WTC11 (cell line): ENCODE measurements at places on chromosomes 13 and 19. TPM values are rescaled to one million over a fixed set of nuclear protein-coding genes. Genes with fewer than 3 reads are reported as not detected.

GRCh38 chr13:31769575-31769974, 30.2 kb downstream of the RXFP2 start:
- no peak overlapping the region for H3K27ac ChIP-seq
- no peak overlapping the region for H3K4me3 ChIP-seq
- H3K36me3 ChIP-seq = no peaks in the 10 kb centered on the region
- H3K27me3 ChIP-seq = no peaks in the 10 kb centered on the region
- DNase-seq = no peak
- H3K4me1 ChIP-seq = peaks cover 11% of the 10 kb centered on the region

GRCh38 chr19:55251341-55252081, 7.3 kb downstream of the PPP6R1 start:
- H3K4me3 ChIP-seq = no peak overlapping the region
- H3K4me1 ChIP-seq = peaks cover 31% of the 10 kb centered on the region
- no peaks in the 10 kb centered on the region for H3K27me3 ChIP-seq
- H3K36me3 ChIP-seq = 0 out of 2 replicates have a peak, but pooled peaks cover 3% of the 10 kb centered on the region
- peak overlapping the region; percentile 79 for H3K27ac ChIP-seq
- DNase-seq = no peak

The C19orf85 gene
- total RNA-seq = 2.1 to 2.5 TPM (median 2.2 TPM) in 3 replicates

The PROZ gene
- total RNA-seq = not detected in 3 replicates

The LMTK3 gene
- total RNA-seq = 15.9 to 19.4 TPM (median 19.1 TPM) in 3 replicates

The SIGLEC12 gene
- not detected in 3 replicates for total RNA-seq

The TMEM255B gene
- 4.7 to 5.9 TPM (median 4.8 TPM) in 3 replicates for total RNA-seq

- H3K27ac ChIP-seq = no peak overlapping the region
- no peak overlapping the region for H3K4me3 ChIP-seq
- H3K36me3 ChIP-seq = peaks cover 22% of the 10 kb centered on the region
- H3K4me1 ChIP-seq = no peaks in the 10 kb centered on the region
- no peak for DNase-seq
Observed at GRCh38 chr13:109436055-109436622, 350.2 kb downstream of the IRS2 start.

The OSCAR gene
- total RNA-seq = 1.7 to 2.7 TPM (median 2.3 TPM) in 3 replicates

DNA sequence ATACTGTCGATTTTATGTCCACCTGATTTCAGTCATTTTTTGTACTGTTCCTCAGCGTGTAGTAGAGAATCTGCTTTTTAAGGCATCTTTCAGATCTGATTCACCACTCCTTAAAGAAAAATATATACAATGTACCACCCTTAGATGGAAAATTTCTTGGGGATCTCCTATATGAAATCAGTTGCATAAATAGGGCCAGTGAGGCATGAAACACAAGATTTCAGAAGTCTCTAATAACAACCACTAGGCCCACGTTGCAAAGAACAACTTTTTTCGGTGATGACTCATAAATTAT, 1.4 kb downstream of the USP12 start:
- H3K36me3 ChIP-seq = no peaks in the 10 kb centered on the region
- no peaks in the 10 kb centered on the region for H3K27me3 ChIP-seq

GRCh38 chr13:103134271-103134670, 68.1 kb upstream of the SLC10A2 start:
- no peak overlapping the region for H3K27ac ChIP-seq
- H3K27me3 ChIP-seq = no peaks in the 10 kb centered on the region
- no peak for DNase-seq
- H3K36me3 ChIP-seq = no peaks in the 10 kb centered on the region
- no peak overlapping the region for H3K4me3 ChIP-seq
- no peaks in the 10 kb centered on the region for H3K4me1 ChIP-seq

- H3K27ac ChIP-seq = no peak overlapping the region
- no peak for DNase-seq
- peaks cover 39% of the 10 kb centered on the region for H3K4me1 ChIP-seq
- peaks cover 21% of the 10 kb centered on the region for H3K36me3 ChIP-seq
- no peak overlapping the region for H3K4me3 ChIP-seq
Observed at GRCh38 chr19:41551212-41551610, 24.8 kb upstream of the CEACAM21 start.

DNA sequence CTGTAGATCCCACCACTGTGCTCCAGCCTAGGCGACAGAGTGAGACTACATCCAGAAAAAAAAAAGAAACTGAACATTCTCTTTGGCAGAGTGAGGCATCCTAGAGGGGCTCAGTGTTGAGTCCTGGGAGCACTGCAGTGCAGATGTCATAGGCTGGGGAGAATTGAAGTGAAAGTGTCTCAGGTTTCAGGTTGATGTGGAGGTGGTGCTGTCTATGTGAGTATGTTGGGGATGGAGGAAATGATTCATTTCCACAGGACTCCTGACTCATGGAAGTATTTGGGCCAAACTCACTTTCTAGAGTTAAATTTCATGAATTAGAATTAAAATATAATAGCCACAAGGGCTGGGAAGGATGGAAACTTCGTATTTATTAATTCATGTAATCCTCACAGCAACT, 134.4 kb upstream of the TSC22D1 start:
- H3K36me3 ChIP-seq = peaks cover 10% of the 10 kb centered on the region
- no peak for DNase-seq
- H3K4me3 ChIP-seq = no peak overlapping the region
- H3K27ac ChIP-seq = no peak overlapping the region
- H3K4me1 ChIP-seq = peaks cover 2% of the 10 kb centered on the region; the same call in 1 of the 2 replicates

DNA sequence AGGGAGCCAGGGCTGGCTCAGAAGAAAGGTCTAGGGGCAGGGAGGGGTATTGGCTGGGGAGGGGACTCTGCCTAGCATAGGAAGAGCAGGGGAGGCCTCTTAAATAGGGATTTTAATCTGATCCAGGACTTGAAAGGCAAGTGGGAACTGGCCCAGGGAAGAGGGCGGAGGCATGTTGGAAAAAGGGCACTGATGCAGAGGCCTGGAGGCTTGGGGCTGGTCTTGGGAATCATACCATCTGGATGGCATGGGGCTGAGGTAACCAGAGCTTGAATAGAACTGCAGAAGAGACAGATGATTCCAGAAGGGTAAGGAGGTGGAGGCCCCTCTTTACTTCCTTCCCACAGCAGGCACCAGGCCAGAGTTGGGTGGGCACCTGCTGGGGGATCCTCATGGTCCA, 29.1 kb downstream of the CERS4 start:
- DNase-seq = no peak
- peak overlapping the region; percentile 60; the same call in 1 of the 2 replicates for H3K27ac ChIP-seq
- H3K36me3 ChIP-seq = peaks cover 19% of the 10 kb centered on the region
- peaks cover 15% of the 10 kb centered on the region for H3K4me1 ChIP-seq
- no peak overlapping the region for H3K4me3 ChIP-seq
- no peaks in the 10 kb centered on the region for H3K27me3 ChIP-seq

- no peaks in the 10 kb centered on the region for H3K27me3 ChIP-seq
- peaks cover 4% of the 10 kb centered on the region; the same call in 1 of the 2 replicates for H3K4me1 ChIP-seq
- no peak for DNase-seq
- peak overlapping the region; percentile 27; the same call in 1 of the 2 replicates for H3K27ac ChIP-seq
Observed at GRCh38 chr13:102869948-102870676, 24.3 kb downstream of the ERCC5 start.

DNA sequence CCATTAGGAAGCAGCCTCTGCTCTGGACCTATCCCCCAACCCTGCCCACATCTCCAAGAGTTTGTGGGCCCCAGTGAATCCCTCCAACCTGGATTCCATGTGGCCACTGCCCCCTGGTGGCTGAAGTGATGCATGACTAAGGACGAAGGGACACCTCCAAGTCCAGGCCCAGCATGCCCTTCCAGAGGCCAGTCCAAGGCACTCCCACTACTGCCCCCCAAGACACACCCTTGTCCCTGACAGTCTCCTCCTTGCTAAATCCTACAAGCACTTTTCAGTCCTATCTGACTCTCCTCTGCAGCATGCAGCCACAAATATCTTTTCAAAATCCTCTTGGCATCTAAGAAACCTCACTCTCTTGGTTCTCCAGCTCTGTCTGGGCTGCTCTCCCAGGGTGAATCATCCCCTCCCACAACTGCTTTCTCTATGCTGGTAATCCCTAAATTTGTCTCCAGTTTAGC, 33.0 kb downstream of the DEDD2 start:
- peaks cover 19% of the 10 kb centered on the region for H3K27me3 ChIP-seq
- no peaks in the 10 kb centered on the region for H3K36me3 ChIP-seq
- no peak overlapping the region for H3K4me3 ChIP-seq
- H3K27ac ChIP-seq = no peak overlapping the region
- peaks cover 8% of the 10 kb centered on the region for H3K4me1 ChIP-seq

- H3K27ac ChIP-seq = no peak overlapping the region
- DNase-seq = no peak
- no peak overlapping the region for H3K4me3 ChIP-seq
- no peaks in the 10 kb centered on the region for H3K36me3 ChIP-seq
- peaks cover 21% of the 10 kb centered on the region for H3K4me1 ChIP-seq
- H3K27me3 ChIP-seq = no peaks in the 10 kb centered on the region
Observed at GRCh38 chr13:74771964-74772363, 637.8 kb upstream of the KLF12 start.

- H3K27ac ChIP-seq = peak overlapping the region; percentile 60; the same call in 1 of the 2 replicates
- no peak for DNase-seq
- no peak overlapping the region; the same call in 1 of the 2 replicates for H3K4me3 ChIP-seq
- H3K27me3 ChIP-seq = no peaks in the 10 kb centered on the region
Observed at GRCh38 chr13:113364901-113365582, 1.1 kb upstream of the GRTP1 start.

DNA sequence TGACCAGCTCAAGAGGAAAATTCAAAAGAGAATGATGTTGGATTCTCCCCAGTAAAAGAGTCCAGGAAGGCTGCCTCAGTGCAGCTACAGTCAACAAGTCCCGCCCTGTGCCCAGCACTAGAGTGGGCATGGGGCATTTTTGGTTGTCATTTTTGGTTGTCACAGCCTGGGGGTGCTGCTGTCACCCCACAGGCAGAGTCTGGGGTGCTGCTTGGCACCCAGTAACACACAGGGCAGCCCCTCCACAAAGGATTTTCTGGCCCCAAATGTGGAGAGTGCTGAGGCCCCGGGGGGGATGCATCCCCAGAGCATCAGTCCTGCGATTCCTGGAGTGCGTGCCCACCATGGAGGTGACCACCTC, 28.2 kb upstream of the TMEM255B start:
- H3K27ac ChIP-seq = no peak overlapping the region
- no peak overlapping the region for H3K4me3 ChIP-seq
- DNase-seq = no peak
- peaks cover 24% of the 10 kb centered on the region for H3K27me3 ChIP-seq
- peaks cover 2% of the 10 kb centered on the region; the same call in 1 of the 2 replicates for H3K36me3 ChIP-seq
- H3K4me1 ChIP-seq = no peaks in the 10 kb centered on the region

GRCh38 chr19:5120833-5121232, 151.9 kb downstream of the KDM4B start:
- H3K4me3 ChIP-seq = no peak overlapping the region
- peak overlapping the region; percentile 30; the same call in 1 of the 2 replicates for H3K27ac ChIP-seq
- H3K27me3 ChIP-seq = no peaks in the 10 kb centered on the region
- H3K4me1 ChIP-seq = peaks cover 42% of the 10 kb centered on the region

The CALM3 gene
- 306 to 350 TPM (median 346 TPM) in 3 replicates for total RNA-seq

DNA sequence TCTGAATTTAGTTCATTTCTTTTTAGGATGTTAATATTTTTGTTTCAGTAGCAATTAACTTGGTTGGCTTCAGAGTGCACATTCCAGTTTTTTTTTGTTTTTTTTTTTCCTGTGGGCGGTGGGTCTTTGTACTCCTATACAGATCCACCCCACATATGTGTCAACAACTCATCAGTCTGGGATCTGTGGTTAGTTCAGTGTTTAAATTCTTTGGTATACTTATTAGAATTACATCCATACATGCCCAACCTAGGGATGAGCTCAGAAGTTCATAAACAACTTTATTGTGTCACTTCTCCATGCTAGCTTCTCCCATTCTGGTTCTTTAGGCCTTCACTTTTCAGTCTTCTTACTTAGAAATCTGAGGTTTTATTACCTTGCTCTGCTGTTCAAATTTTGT, 50.9 kb downstream of the PCCA start:
- H3K4me1 ChIP-seq = peaks cover 21% of the 10 kb centered on the region
- no peaks in the 10 kb centered on the region for H3K27me3 ChIP-seq
- no peak for DNase-seq

- H3K4me3 ChIP-seq = no peak overlapping the region
- peaks cover 6% of the 10 kb centered on the region for H3K36me3 ChIP-seq
- no peaks in the 10 kb centered on the region for H3K27me3 ChIP-seq
- H3K4me1 ChIP-seq = no peaks in the 10 kb centered on the region
- DNase-seq = no peak
Observed at GRCh38 chr13:60837806-60838205, 440.8 kb downstream of the TDRD3 start.

The MAST1 gene
- total RNA-seq = 24.3 to 28.4 TPM (median 27.3 TPM) in 3 replicates

DNA sequence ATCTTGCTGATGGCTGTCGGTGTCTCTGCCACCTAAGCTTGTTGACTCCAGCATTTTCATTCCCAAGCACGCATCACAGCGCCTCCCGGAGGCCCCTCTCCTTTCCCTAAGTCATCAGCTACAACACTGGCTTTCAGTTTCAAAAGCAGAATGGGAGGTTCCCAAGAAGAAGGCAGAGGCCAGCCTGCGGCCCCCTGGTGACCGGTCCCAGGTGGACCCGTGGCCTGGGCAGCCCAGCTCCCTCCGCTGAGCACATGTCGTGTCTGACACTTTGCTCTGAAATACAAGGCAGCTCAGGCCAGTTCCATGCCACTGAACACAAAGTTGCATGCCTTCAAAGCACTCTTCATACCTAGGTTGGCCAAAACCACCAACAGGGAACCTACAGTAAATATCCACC, 8.5 kb downstream of the MLLT1 start:
- H3K27me3 ChIP-seq = no peaks in the 10 kb centered on the region
- peak; percentile 33 for DNase-seq
- H3K36me3 ChIP-seq = peaks cover 33% of the 10 kb centered on the region
- peaks cover 51% of the 10 kb centered on the region for H3K4me1 ChIP-seq
- H3K4me3 ChIP-seq = no peak overlapping the region

The NLRP5 gene
- not detected in 3 replicates for total RNA-seq

The PTGER1 gene
- total RNA-seq = 0.68 to 1.2 TPM (median 0.87 TPM) in 3 replicates

The KIR2DL4 gene
- total RNA-seq = not detected in 3 replicates

GRCh38 chr19:33407716-33408115, 34.2 kb downstream of the CEBPG start:
- H3K27ac ChIP-seq = no peak overlapping the region
- H3K4me1 ChIP-seq = peaks cover 4% of the 10 kb centered on the region; the same call in 1 of the 2 replicates
- no peak for DNase-seq
- no peak overlapping the region for H3K4me3 ChIP-seq
- H3K36me3 ChIP-seq = no peaks in the 10 kb centered on the region
- H3K27me3 ChIP-seq = no peaks in the 10 kb centered on the region

DNA sequence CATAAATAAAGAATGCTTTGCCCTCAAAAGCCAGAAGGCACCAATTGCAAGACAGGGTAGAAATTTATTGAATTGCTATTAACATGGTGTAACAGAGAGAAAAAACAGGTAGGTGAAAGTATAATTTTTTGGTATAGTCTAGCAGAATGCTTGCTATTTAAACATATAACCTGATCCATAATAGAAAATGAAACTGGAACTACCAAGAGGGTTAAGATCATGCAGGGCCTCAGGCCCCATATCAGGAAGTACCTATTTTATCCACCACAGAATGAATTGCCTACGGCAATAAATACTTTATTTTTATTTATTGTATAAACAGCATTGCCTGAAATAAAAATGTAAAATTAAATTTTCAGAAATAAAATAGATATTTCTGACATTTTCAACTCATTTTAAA, 159.5 kb downstream of the PRR20E start:
- no peak overlapping the region for H3K27ac ChIP-seq
- no peak overlapping the region for H3K4me3 ChIP-seq
- peaks cover 2% of the 10 kb centered on the region for H3K4me1 ChIP-seq
- DNase-seq = no peak

The NEK5 gene
- 0.55 to 0.76 TPM (median 0.73 TPM) in 3 replicates for total RNA-seq

- H3K27ac ChIP-seq = no peak overlapping the region
- H3K36me3 ChIP-seq = no peaks in the 10 kb centered on the region
- H3K4me3 ChIP-seq = no peak overlapping the region
- no peaks in the 10 kb centered on the region for H3K27me3 ChIP-seq
- no peak for DNase-seq
Observed at GRCh38 chr13:26996965-26997752, 174.5 kb downstream of the USP12 start.

- H3K27ac ChIP-seq = no peak overlapping the region; the same call in 1 of the 2 replicates
- H3K36me3 ChIP-seq = peaks cover 41% of the 10 kb centered on the region
- DNase-seq = no peak
- H3K4me1 ChIP-seq = peaks cover 7% of the 10 kb centered on the region
Observed at GRCh38 chr13:99525967-99526366, 24.7 kb downstream of the TM9SF2 start.

The VAV1 gene
- total RNA-seq = 0.73 to 0.83 TPM (median 0.80 TPM) in 3 replicates
